ENCODE measurements at places on chromosomes 16 and 17.
A peak's percentile ranks its signal among the peaks of the same experiment; 100 is the strongest.

DNA sequence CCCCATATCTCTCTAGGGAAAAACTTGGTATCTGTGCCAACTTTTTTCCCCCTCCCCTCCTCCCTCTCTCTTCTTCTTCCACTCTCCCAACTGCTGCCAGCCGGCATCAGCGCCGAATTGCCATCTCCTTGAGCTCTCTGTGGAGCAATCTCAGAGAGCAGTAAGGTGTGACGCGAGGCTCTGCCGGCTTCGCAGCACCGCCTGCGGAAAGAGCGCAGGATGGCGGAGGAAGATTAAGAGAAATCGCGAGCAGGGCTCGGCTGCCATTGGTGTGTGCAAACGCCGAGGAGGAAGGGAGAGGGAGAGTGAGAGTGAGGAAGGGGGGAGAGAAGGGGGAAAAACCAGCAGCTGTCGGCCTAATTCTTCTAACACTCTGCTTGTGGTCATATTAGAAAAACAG, 44.2 kb downstream of the NEUROD2 start:
- peak; percentile 9 for DNase-seq

GRCh38 chr16:83817022-83817421, 9.2 kb downstream of the HSBP1 start:
- no peak for DNase-seq

DNA sequence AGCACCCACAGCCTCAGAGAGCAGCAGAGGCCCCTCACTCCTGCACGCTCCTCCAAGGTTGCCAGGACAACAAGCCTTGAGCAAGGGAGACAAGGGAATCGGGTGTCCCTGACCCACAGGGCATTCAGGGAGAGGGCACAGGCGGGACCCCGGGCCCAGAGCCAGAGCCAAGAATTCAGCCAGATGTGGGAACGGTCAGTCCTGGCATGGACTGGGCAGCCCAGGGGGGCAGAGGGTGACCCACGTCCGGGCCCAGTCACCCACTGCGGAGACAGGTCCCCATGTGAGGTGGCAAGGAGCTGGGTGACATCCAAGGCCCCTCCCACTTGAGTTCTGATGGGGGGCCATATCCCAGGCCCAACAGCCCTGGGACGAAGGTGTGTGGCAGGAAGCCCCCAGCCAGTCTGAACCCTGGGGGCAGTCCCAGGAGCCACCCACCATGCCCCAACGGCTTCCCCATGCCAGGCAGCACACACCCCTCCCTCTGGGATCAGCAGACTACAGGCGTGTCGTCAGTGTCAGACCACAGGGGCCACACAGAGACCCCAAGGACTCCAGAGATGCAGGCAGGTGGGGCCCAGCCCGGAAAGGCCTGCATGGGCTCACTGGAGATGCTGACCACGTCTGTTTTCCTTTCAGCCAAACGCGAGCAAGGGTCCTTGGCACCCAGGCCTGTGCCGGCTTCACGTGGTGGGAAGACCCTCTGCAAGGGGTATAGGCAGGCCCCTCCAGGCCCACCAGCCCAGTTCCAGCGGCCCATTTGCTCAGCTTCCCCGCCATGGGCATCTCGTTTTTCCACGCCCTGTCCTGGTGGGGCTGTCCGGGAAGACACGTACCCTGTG, 23.0 kb downstream of the USP6 start:
- DNase-seq, result no peak

GRCh38 chr16:28513484-28514181, 7.0 kb upstream of the IL27 start:
- peak; percentile 21 for DNase-seq

GRCh38 chr17:65956814-65957213, 235.1 kb downstream of the CEP112 start:
- DNase-seq, result no peak

DNA sequence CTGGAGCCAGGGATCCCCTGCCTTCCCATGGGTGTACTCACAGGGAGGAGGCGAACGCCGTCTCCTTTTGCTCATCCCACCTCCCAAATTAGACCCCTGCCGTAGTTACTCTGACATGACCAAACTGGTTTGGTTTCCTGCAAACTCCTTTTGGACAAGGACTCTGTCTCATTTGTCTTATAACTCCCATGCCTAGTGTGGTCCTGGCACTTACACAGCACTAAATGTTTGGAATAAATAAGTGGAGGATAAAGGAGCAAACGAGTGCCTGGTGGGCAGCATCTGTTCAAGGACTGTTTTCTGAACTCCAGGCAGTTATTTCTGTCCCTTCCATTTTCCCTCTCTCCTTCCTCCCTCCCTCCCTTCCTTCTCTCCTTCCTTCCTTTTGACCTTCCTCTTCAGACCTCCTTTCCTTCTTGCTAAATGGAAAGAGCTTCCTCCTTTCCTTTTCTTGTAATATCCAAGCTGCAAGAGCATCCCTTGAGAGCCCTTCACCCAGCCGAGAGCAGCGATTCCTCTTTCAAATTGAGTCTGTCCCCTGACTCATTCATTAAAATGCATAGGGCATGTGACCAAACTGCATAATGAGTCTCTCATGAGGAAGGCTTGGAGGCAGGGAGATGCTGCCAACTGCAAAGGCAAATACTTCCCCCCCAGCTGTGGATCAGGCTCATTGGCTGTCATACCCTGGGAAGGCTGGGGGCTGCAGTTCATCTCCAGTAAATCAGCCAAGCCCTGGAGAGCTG, 36.8 kb downstream of the CHD9 start:
- peak; percentile 94 for DNase-seq

DNA sequence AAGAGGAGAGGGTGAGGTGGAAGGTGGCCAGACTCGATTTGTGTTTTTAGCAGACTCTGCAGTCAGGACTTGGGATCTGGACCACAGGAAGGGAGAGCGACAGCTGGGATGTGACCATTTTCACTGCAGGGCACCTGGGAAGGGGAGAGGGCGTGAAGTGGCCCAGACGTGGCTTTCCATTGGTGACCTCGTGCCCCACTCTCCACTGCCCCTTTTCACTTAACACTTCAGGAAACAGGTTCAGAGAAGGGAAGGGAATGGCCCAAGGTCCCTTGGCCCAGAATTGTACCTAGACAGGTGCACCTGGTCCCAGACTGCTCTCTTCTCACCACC, 22.9 kb upstream of the MPRIP start:
- DNase-seq, result no peak

- DNase-seq, result no peak
These were observed 22.0 kb downstream of the SMPD3 start for GRCh38 chr16:68426347-68426652.

DNA sequence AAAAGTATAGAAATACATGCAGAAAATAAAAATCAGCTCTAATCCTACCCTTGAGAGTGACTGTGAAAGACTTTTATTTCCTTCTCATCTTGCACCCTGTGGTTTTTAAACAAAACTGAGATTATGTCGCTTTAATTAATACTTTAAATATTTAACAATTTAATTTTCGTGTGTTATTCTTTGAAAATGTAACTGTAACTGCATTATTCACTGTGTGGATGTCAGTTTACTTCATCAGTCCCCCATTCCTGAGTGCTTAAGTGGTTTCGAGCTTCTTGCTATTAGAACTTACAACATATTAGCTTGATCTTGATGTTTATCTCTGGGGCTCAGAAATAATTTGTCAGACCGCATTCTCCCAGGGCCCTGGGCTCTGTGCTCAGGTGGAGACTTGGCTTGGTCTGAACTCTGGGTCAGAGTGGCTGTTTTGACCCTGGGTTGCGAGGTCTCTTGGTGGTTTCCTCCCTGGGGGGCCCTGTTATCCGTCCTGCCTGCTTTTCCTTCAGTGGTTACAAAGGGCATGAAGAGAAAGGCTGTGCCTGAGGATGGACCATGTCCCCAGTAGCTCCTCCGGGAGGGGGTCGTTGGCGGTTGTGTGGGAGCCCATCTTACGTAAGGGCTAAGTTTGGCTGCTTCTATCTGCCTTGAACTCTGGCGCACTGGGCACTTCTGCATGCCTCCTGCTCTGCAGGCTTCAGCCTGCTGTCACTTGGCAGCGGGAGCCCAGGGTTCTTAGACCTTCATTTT, 25.7 kb downstream of the AKAP1 start:
- DNase-seq, result no peak

GRCh38 chr17:45098869-45099616, 33.3 kb downstream of the PLCD3 start:
- DNase-seq, result peak; percentile 72

GRCh38 chr17:38656959-38657823, 17.6 kb downstream of the EPOP start:
- no peak for DNase-seq

GRCh38 chr16:28063591-28064061, at the start of gene GSG1L:
Gene GSG1L, minus strand, starts transcription at chr16:28063714. Its CDS starts 290 bp downstream, at chr16:28063424.
- no peak for DNase-seq

- DNase-seq, result peak; percentile 47
These were observed 7.9 kb upstream of the LLGL1 start for GRCh38 chr17:18217412-18218015.

- no peak for DNase-seq
These were observed 131.0 kb downstream of the AATF start for GRCh38 chr17:37079735-37080134.

DNA sequence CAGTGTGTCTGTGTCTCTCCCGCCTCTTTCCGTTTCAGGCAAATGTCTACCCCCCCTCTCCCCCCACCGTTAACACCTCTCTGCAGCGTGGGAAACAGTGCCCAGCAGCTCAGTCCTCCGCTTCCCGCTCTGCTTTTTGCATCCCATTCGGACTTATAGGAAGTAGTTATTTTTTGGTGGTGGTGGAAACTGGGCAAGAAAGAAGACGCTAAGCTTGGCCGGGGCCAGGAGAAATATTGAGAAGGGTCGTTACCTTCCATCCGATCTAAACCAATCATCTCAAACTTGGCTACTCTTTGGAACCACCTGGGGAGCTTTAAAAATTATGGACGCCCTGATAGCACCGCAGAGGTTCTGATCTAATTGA, 499 bp upstream of the HLF start:
- no peak for DNase-seq

DNA sequence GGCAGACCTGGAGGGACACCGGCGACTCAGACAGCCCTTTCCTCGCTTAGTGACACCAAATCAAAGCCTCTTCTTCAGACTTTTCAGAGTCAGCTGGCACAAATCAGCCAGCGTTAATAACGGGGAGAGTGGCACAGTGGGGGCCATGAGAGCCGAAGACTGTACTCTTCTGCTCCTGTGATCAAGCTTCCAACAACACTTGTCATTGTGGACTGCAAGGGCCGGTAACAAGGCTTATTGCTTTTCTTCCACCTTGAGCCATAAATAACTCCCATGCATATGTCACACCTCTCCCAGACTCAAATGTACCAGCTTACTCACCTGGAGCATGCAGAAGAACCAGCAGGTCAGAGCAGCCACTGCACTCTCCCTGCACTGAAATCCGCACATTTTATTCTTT, 12.8 kb downstream of the FLCN start:
- no peak for DNase-seq

DNA sequence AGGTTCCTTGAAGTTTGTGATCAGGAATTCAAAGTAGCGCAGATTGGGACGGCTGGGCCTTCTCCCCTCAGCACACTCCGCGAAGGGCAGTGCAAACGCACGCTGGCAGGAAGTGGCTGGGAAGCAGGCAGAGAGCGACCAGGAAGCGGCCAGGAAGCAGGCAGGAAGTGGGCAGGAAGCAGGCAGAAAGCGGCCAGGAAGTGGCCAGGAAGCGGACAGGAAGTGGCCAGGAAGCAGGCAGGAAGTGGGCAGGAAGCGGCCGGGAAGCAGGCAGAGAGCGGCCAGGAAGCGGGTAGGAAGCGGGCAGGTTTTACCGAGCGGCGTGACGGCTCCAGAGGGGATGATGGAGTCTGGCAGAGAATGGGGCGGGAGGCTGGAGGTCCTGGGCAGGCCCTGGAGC, 3.2 kb downstream of the DPEP1 start:
- DNase-seq, result no peak

- no peak for DNase-seq
These were observed 67.3 kb downstream of the CNGB1 start for GRCh38 chr16:57903656-57904055.

- DNase-seq, result no peak
These were observed 118.8 kb upstream of the FOXF1 start for GRCh38 chr16:86391486-86391885.

GRCh38 chr17:27751622-27752490, 48.5 kb downstream of the NOS2 start:
- no peak for DNase-seq

DNA sequence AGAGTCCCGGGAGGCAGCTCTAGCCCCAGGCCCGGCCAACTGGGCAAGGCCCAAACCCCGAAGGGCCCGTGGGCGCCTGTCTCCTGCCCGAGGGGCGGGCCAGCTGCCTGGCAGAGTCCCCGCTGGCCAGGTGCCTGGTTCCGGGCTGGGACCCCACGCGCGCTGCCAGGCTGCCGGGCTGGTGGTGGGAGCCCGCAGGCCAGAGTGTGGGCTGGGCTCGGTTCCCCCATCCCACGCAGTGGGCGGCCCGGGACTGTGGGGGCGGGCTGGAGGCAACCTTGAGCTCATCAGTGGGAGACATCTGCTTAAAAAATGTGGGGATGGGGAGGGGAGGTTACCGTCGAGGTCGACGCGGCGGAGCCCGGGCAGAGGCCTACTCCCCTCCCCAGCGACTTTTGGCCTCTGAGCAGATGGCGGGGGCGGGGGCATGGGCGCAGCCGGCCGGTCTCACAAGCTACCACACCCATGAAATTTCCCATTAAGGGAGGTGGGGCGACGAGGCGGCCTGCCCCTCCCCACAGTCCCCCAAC, 176.4 kb upstream of the GSE1 start:
- DNase-seq, result no peak

- no peak for DNase-seq
These were observed 7.1 kb upstream of the CHD3 start for GRCh38 chr17:7881276-7882054.

DNA sequence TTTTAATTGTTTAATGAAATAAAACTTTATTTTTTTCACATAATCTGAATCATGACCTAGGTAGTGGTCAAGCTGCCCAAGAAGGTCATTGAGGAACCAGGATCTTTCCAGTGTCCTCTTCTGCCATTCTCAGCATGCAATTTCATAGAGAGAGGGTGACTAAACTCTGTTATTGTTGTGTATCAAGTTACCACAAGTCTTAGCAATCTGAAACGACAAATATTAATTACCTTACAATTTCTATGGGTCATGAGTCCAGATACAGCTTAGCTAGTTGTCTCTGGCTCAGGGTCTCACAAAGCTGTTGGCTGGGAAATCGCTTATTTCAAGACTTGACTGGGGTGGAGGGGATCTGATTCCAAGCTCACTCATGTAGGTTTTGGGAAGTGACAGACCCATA, 37.6 kb downstream of the FTO start:
- no peak for DNase-seq

DNA sequence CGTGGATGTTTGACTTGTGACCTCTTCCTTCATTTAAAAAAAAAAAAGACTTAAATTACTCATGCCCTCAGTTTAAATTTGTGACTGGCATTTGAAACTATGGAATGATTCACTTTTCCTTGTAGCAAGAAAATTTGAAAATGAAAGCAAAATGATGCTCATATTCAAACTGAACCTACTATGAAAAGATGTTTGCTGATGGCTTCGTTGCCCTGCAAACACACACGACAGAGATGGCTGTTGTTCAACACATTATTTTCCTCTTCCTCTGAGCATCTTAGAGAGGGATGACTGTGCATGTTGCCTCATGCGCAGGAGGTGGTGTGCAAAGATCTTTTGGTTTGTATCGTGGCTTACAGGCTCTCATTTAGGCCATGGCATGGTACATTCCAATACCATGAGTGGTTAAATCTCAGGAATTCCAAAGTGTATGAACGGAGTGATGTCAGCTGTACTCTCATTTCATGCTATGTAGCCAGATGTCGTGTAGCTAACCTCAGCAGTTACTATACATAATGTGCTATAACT, 164.5 kb downstream of the PRKCA start:
- peak; percentile 99 for DNase-seq
